ENCODE measurements at places on chromosomes 6 and 20.

- peak; percentile 72 for DNase-seq
These were observed 27.3 kb downstream of the GSTA3 start for GRCh38 chr6:52881996-52882841.

DNA sequence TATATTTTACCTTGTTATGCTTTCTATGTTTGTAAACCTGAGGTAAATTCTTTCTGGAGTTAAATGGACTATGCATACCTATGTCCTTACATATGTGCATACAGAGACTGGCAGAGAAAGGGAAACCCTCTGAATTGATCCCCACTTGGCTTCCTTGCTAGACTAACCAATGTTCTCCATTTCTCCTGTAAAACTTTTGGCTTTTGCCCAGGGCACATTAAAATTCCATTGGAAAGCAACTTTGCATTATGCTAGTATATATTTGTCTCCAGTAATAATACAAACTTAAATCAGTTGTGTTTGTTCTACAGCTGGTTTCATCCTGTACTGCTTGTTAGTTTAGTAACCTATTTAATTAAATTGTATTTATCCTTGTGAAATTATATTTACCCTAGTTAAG lies 646.0 kb upstream of the MARCKS start:
- peak; percentile 15 for DNase-seq

- DNase-seq, result peak; percentile 6
These were observed 14.8 kb downstream of the MDFI start for GRCh38 chr6:41652866-41653652.

DNA sequence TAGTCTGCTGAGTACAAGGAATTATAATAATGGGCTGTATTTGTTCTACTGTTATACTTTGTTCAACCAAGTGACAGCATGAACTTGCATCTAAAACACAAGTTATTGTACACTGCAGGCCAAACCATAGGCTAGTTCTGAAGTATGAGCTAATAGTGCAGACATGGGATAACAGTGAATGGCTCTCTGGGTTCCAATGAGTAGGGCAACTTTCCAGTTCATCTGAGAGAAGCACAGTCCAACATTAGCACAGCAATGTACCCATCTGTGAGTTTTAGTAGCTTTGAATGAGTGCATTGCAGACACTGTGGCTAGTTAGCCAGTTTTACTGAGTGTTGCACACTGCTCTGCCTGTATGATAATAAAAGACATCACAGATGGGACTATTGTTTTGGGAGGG lies 56.5 kb upstream of the FUT9 start:
- no peak for DNase-seq

DNA sequence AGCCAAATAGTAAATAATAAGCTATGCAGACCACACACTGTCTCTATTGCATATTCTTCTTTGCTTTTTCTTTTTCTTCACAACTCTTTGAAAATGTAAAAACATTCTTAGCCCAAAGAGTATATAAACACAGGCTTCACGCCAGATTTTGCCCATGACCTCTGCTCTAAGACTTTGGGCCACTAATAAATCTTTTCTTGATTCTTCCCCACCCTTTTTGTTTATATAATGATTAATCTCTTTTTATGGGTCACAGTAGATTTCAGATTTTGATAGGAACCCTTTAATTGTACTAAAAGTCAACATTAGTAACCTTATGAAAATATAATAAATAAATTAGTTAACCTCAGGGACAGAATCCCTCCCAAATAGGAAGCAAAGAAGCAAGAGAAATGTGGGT lies 15.8 kb upstream of the ENPP5 start:
- no peak for DNase-seq

GRCh38 chr6:138278326-138278725 lies 60.0 kb upstream of the PBOV1 start:
- DNase-seq, result no peak

DNA sequence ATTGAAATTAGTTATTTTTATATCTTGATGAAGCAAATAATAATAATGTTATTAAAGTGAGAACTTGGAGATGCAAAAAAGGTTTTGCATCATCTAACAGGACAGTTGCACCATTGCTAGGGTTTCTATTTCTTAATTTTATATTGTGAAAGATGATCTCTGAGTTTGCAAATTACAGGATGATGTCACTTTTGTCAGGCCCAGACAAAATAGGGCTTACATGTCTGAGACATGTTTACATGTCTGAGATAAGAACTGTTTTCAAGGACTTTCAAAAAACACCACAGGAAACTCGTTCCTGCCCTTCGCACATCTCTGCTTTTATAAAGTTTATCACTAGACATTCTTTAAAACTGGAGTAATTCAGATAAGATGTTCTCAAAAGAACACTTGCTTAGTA lies 1075.8 kb upstream of the MANEA start:
- DNase-seq, result no peak

GRCh38 chr20:30286157-30286556 lies 971.3 kb upstream of the DEFB115 start:
- DNase-seq, result no peak

DNA sequence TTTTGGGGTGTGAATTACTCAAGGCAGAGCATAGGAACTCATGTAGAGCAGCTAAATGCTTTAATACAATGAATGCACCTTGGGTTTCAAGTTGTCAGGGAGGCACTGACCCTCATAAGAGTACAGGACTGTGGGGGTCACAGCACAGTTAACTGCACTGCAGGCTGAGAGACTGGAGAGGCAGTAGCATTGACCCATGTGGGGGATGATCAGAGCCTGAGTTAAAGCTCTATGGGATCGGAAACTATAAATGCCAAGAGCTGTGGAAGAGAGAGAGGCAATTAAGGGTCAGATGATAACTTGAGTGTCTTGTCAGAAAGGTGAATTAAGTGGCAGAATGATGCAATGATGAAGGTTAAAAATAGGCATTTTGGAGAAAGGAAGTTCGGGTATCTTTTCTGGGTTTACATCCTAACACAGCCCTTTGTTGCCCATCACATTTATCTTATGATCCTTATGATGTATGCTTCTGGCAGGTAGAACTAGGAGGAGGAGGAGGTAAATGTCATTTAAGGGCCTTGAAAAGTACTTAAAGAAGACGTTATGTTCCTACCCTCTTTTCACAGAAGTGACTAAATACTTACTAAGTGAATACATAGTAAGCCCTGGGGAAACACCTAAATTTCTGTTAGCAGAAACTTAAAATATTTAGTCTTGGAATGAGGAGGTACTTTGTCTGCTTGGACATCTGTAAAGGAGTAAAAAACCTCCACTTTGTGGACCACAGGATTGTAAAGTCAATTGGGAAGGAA lies 24.2 kb downstream of the LRRC1 start:
- DNase-seq, result no peak

GRCh38 chr6:79384845-79385244 lies 150.4 kb upstream of the HMGN3 start:
- DNase-seq, result peak; percentile 99

DNA sequence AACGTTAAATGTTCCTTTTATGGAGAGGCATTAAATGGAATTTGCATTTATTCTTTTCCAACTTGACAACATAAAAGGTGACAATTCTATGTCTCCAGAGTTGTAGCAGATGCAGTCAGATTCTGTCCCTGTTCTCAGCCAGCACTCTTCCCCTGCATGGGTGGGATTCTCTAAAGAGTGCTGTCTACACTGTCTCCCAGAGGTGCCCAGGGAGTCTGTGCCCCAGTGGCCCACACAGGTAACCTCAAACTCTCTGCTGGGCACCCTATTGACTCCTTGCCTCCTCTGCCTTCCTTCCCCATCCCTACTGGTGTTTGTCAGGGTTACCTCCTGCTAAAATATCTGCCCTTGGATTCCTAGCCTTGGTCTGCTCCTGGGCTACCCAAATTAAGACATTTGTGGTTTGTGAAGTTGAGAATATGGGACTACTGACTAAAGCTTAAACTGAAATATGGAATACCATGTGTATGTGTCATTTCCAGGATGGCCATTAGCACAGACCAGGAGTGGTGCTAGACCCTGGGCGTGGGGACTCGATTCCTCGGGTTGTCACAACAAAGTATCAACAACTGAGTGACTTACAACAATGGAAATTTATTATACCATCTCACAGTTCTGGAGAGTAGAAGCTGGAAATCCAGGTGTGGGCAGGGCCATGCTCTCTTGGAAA lies 284.7 kb downstream of the CDH26 start:
- no peak for DNase-seq

GRCh38 chr20:9281803-9282202 lies 212.9 kb downstream of the PLCB4 start:
- no peak for DNase-seq

GRCh38 chr6:109713097-109713496 lies 22.0 kb downstream of the FIG4 start:
- no peak for DNase-seq

GRCh38 chr6:129671442-129672340 lies 38.3 kb downstream of the ARHGAP18 start:
- DNase-seq, result no peak

GRCh38 chr6:164013480-164014208 lies 599.1 kb downstream of the QKI start:
- DNase-seq, result no peak

GRCh38 chr6:37303891-37304503 lies 46.1 kb upstream of the TMEM217 start:
- DNase-seq, result no peak

DNA sequence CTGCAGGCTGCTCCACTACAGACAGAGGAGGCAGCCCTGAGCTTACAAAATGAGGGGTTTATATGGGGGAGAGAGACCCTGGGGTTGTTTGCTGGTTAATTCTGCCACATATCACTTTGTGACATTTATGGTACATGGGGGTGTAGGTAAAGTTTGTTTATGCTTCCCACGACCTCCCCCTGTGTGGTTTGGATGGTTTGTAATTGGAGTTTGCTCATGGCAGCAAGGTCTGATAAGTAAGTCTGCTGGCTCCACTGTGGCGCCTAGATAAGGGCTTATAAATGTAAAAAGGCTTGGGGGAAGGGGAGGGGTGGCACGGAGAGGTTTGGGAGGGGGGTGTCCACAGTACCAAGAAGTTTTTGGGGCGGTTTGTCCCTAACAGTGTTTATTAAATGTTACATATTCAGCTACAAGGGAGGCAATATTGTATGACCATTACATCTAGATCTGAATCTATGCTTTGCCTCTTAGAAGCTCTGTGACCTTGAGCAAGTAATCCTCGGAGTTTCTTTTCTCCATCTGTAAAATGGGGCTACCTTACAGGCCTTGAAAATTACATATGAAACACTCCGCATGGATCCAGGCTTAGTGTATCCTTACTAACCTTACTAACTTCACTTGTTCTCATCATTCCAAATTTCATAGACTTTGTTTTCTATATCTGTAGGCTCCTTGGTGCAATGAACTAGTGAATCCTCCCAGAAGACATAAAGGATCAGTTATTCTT lies 204.8 kb upstream of the NOX3 start:
- no peak for DNase-seq

DNA sequence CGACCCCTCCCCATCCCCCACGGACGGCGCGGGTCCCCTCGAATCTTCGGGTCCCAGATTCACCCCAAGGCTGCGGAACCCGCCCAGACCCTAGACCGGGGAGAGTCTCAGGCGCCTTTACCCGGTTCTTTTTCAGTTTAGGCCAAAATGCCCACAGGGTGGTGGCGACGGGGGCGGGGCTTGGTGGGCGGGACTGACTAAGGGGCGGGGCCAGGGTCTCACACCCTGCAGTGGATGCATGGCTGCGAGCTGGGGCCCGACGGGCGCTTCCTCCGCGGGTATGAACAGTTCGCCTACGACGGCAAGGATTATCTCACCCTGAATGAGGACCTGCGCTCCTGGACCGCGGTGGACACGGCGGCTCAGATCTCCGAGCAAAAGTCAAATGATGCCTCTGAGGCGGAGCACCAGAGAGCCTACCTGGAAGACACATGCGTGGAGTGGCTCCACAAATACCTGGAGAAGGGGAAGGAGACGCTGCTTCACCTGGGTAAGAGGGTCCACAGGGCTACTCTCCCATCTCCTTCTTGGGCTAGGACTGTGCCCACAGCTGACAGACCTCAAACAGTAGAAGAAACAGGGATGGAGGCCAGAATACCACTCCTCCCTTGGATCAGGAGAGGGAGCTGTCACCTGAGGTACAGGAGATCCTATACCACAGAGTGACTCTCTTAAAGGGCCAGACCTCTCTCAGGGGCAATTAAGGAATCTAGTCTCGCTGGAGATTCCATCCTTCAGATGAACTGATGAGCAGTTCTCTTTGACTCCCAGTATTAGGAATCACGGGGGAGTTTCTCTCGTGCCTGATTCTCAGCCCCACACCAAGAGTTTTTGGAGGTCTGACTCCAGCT lies 942 bp downstream of the HLA-E start:
- DNase-seq, result peak; percentile 5

DNA sequence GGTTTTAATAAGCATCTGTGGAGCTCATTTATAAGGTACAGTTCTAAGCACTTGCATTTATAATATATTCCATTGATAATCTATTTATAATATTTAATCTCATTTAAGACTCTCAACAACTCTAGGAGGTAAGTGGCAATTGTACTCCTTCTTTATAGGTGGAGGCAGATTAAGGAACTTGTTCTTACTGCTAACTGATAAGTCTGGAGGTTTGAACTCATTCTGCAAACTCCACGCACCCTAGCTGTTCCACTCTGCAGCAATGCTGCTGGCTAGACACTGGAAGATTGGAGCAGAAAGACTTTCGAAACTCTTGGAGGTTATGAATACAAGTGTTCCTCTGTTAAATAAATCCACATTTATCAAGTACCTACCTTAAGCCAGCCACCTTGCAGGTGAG lies 793 bp upstream of the HDAC2 start:
- no peak for DNase-seq

- DNase-seq, result no peak
These were observed 209.3 kb downstream of the GMDS start for GRCh38 chr6:2035826-2036709.

GRCh38 chr6:38142178-38142902 lies 322.8 kb downstream of the ZFAND3 start:
- no peak for DNase-seq

GRCh38 chr6:46312654-46313053 lies 141.9 kb upstream of the ENPP5 start:
- no peak for DNase-seq

GRCh38 chr6:10884245-10884972 lies 2.4 kb upstream of the SYCP2L start:
- no peak for DNase-seq

GRCh38 chr20:51800872-51801121 lies 1.5 kb downstream of the SALL4 start:
- DNase-seq, result no peak

DNA sequence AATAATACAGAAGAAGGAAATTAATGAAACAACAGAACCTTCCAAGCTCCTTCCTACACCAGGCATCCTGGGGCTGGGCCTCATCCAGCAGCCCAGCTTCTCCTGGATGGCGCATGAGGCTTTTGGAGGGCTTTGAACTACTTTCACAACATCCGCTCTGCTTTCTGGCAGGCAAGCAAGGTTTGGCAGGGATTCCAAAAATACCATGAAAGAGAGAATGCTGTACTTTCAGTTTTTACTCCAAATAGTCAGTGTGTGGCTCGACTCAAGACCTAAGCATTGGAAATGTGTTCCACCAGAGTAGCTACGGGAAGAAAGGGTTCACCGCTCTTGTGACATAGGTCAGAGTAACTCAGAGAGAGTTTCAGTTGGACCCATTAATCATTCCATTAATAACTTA lies 125.4 kb downstream of the OPRM1 start:
- DNase-seq, result no peak

DNA sequence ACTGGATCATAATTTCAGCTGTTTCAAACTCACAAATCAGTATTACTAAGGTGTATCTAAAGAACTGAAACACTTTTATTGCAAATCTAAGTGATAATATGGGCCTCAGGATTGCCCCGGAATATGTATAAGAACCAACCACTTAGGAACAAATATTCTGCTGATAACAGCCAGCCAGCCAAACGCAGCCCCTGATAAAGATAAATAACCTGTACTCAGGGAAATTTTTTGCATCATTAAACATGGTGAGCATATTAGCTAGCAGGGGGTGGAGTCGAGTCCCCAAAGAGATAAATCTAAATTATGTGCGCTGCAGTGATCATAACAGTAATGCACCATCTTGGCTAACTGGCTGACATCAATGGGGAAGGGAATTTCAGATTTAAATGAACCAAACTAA lies 410.2 kb upstream of the MAP3K7 start:
- no peak for DNase-seq
